RPMI7951 (cell line): ENCODE measurements at places on chromosomes 2 and 18. TPM values are rescaled to one million over a fixed set of nuclear protein-coding genes. Genes with fewer than 3 reads are reported as not detected.

GTF2A1L gene
- total RNA-seq, result 0.29 and 0.60 TPM in 2 replicates

PSME4 gene
- total RNA-seq, result 37.4 and 40.0 TPM in 2 replicates

ASIC4 gene
- 0.10 TPM in 1 of 2 replicates, not detected in the other for total RNA-seq

EN1 gene
- not detected in 2 replicates for total RNA-seq

PROM2 gene
- 1.8 and 2.4 TPM in 2 replicates for total RNA-seq

ANKRD29 gene
- total RNA-seq, result 1.6 and 1.8 TPM in 2 replicates

DHRS9 gene
- not detected in 2 replicates for total RNA-seq

GMPPA gene
- total RNA-seq, result 87.5 and 91.9 TPM in 2 replicates

EFEMP1 gene
- total RNA-seq, result 3.7 and 5.7 TPM in 2 replicates

GBX2 gene
- 0.24 TPM in 1 of 2 replicates, not detected in the other for total RNA-seq

CCDC68 gene
- total RNA-seq, result 0.12 and 0.29 TPM in 2 replicates

KLF7 gene
- 5.4 and 7.3 TPM in 2 replicates for total RNA-seq

REEP1 gene
- total RNA-seq, result not detected in 2 replicates

ASB18 gene
- total RNA-seq, result not detected in 2 replicates
